GM06990 (cell line): ENCODE measurements at places on chromosomes 5 and 9.

GRCh38 chr5:77012601-77013000 is 17.6 kb upstream of the AGGF1 start:
- DNase-seq = no peak

- no peak for DNase-seq
Observed at GRCh38 chr9:89805571-89806292, 200.9 kb downstream of the GADD45G start.

GRCh38 chr9:123111427-123112014 is 78.1 kb downstream of the GPR21 start:
- DNase-seq = no peak

DNA sequence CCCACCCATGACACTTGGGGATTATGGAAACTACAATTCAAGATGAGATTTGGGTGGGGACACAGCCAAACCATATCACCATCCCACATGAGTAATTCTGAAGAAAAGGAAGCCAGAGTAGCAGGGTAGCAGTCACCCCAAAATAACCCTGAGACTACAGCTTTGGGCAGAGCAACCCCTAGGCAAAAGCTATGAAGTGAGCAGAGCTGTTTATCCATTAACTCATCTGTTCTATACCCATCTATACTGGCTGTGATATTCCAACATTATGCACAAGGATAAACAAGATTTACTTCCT is 12.3 kb upstream of the REEP5 start:
- no peak for DNase-seq

DNA sequence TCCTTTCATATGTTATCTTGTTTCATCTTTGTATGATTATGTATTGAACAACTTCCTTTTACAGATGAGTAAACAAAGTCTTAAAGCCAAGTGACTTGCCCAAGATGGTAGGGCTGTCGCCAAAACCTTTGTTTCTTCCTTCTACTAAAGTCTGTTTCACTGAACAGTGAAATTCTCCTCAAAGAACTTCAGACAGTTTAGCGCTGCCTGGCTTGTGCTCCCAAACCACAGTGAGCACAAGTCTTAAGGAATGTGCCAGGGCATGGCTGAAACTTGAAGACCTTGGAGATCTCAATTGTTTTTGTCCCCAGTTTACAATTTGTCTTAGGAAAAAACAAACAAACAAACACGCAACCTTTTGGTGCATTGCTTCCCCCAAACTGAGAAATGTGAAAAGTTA is 273.5 kb downstream of the CRB2 start:
- DNase-seq = no peak

- no peak for DNase-seq
Observed at GRCh38 chr9:27304521-27304920, 7.6 kb upstream of the EQTN start.

GRCh38 chr9:130343445-130343918 is 77.9 kb downstream of the HMCN2 start:
- DNase-seq = no peak

DNA sequence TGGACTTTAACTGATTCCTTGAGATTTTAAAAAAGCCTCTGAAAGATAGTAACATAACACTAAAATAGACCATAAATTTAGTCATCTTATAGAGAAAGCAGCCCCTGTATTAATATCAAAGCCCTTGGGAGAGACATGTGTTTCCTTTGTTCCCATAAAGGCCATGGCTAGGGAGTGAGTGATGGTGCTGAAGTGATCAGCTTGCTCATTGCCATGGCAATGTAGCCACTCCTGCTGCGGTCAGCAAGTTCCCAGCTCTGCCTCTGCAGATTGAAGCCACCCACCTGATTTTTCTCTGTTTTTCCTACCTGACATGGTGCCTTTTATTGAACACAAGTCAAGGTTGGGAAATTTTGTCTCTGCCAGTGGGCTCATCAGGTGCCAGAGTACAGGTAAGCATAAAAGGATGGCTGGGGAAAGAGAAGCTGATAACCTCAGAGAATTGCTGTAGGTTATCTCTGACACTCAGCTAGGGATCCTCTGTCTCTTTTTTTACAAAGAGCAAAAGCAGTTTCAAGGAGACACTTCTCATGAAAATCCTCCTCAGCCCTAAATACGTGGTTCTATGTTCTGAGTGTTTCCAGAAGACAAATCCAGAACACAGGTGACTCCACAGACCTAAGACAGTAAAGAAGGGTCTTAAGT is 296.3 kb upstream of the NMUR2 start:
- DNase-seq = no peak

DNA sequence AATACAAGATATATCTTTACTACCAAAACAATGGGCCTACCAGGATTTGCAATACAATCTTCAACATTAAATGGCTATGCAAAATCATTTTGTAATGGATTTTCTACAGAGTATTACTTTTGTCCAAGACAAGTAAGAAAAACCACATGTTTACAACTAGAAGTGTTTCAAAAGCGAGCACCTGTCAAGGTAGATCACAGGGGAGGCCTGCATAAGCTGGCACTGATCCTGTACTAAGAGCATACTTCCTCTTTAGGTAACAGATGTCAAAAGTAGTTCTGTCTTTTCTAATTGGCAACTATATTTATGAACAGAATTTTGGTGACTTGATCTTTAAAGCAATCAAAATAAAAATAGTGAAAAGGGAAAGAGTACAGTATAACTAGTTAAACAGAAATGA is 249.0 kb downstream of the MLLT3 start:
- DNase-seq = no peak

GRCh38 chr9:37966412-37967013 is 62.6 kb upstream of the SLC25A51 start:
- DNase-seq = no peak

- DNase-seq = no peak
Observed at GRCh38 chr5:125149527-125149926, 403.1 kb upstream of the ZNF608 start.

GRCh38 chr9:1179366-1179765 is 129.2 kb downstream of the DMRT2 start:
- no peak for DNase-seq

DNA sequence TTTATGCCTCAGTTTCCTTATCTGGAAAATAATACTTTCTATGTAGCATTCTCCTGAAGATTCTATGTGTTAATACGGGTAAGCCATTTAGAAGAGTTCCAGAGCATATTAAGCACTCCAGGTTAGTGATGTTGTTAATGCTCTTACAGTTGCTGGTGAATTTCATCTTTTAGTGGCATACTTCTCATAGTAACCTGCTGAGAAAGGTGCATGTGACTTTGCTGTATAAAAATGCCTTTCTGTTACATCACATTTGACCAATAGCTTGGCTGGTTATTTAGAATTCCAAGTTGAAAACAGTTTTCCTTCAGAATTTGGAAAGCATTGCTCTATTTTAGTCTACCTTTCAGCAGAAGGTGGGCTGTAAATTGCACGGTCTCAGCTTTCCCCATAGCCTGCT is 27.2 kb downstream of the GCNT1 start:
- no peak for DNase-seq

- no peak for DNase-seq
Observed at GRCh38 chr9:15430920-15431844, 8.5 kb downstream of the SNAPC3 start.

- no peak for DNase-seq
Observed at GRCh38 chr5:132000241-132000490, 11.3 kb downstream of the ACSL6 start.

DNA sequence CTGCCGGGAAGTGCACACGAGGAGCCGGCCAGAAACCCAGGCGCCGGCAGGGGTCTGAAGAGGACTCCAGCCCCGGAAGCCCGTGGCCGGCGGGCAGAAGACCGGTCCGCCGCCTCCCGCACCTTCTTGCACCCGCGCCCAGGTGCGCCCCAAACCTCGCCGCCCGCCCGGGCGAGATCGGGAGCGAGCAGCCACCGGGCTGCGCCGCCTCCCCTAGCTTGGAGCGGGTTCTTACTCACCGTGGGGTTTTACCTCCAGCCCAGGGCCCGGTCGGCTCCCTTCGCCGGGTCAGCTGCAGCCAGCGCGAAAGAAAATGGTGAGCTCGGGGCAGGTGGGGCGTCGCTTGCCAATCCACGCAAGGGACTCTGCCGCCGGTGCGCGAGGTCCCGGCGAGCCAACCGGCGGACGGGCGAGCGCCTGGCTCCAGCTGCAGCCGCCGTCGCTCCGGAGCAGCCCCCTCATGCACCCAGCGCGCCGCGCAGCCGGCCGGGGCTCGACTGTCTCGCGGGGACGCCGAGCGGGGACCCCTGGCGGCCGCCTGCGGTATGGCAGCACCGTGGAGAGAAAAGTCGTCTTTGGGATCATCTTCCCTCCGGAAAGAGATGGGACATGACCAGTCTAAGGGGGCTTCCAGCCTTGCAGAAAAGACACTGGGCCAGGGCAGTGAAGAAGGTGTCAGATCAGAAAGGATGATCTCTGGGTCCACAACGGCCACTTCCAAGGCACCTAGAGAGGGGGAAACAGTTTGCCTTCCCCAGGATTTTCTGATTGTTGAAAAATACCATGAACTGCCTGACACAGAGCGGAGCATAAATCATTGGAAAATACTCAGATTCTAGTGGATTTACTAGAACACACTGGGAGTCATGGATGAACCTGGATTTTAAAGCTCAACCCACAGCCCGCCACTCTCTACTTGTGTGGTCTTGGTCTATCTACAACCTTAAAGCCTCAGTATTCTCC is at the start of gene MOB3B:
MOB3B (minus strand) TSS at position 499 of the 963 bp plus-strand sequence. CDS start 74,264 bp downstream, outside the sequence.
- peak; percentile 83 for DNase-seq

- no peak for DNase-seq
Observed at GRCh38 chr5:138702166-138703077, 50.8 kb upstream of the CTNNA1 start.

DNA sequence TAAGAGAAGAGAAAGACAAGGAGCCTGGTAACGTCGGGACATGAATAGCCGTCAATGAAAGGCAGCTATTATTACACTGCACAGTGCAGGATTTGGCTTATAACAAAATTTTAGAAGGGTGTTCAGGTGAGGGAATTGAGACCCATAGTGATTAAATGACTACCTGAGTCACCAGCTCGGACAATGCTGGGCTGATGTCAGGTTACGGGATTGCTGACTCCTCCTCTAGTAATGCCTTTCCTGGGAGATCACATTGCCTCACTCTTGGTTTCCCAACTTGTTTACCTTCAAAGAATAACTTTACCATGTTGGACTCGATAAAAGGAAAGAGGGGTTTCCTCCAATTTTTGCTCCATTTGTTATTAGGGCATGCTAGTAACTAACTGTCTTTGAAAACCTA is 132.6 kb downstream of the GHR start:
- no peak for DNase-seq

DNA sequence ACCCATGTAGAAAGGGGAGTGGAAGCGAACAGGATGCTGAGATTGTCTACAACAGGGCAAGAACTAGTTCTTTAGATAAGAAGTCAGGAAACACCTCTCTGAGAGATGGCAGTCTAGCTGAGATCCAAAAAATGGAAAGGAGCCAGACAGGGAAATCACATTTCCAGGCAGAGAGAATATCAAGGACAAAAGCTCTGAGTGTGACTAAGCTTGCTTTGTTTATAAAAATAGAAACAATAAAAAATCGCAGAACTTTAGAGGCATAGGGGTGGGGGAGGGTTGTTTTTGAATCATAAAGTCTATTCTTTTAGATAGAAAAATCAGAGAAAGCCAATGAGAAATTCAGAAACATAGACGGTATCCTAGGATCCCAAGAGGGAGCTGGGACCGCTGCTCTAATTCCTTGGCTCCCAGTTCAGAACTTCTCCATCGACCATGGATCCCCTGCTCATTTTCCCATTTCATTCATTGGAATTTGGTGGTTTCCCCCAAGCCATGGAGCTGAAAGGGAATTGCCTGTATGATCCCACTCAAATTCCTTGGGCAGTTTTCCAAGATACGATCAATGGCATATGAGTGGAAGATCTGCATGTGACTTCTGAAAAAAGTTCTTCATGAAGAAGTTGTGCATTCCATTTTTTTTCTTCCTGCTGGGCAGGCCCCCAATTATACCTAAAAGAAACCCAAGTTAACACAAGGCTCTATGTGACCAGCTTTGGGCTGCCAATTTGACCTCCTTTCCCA is 182.0 kb downstream of the GRIA1 start:
- no peak for DNase-seq

GRCh38 chr5:134127988-134128647 is 13.6 kb downstream of the TCF7 start:
- no peak for DNase-seq

- no peak for DNase-seq
Observed at GRCh38 chr5:169744336-169744735, 107.3 kb downstream of the DOCK2 start.

DNA sequence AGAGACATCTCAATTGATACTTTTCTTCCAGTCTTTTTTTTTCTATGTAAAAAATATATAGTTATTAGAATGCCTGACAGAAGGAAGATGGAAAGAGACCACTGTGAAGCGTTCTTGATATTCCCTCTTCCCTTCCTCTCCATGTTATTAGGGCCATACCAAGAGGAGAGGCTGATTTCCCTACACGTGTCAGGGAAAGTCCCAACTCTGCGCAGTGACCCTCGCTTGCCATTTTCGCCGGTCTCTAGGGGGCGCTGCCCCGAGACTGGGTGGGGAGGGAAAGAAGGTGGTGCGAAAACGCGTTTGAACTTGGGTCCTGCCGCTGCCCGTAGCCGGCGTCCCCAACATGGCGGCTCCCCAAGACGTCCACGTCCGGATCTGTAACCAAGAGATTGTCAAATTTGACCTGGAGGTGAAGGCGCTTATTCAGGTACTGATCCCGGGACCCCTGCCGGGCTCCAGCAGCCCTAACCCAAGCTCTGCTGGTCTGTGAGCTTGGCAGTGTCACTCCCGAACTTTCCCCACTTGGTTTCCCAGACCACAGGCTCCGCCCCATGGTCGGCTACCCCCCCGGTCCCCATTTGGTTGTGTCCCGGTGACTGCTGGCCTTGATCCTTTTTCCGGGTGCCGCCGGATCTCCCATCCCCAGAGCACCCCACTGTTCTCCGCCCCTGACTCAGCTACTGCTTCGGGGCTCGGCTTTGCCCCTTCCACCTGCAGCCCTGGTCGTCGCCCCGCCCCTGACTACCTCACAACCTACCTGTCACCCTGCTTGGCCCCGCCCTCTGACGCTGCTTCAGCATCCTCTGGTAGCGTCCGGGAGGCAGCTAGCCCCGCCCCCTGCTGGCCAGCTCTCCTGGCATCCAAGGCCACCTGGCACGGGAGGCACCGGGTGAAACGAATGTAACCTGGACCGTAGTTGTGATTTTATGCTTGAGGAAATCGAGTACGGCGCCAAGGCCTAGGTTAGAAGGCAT is at the start of gene BNIP1:
BNIP1 (plus strand) TSS at position 332 of the 977 bp plus-strand sequence; CDS start at position 347, 15 bp downstream.
- peak; percentile 96 for DNase-seq

- no peak for DNase-seq
Observed at GRCh38 chr9:21764846-21765245, 37.6 kb upstream of the MTAP start.

GRCh38 chr5:147436596-147436995 is 73.3 kb downstream of the DPYSL3 start:
- no peak for DNase-seq

DNA sequence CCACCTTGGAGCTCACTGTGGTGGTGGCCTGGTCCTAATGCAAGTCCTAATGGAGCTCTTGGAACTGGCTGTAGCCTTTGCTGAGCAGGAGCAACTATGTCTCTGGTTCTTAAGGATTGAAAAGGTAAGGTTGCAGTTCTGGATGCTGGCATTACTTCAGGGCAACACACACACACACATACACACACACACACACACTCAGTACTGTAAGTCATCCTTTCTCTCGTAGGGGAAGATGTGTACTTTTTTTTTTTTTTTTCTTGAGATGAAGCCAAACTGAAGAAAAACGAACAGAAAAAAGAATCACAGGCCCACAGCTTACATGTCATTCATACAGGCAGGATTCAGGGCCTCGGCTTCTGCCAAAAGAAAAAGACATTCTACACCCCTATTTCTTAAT is 81.1 kb upstream of the RPS23 start:
- no peak for DNase-seq

- no peak for DNase-seq
Observed at GRCh38 chr5:132115375-132115774, 41.8 kb downstream of the CSF2 start.

- no peak for DNase-seq
Observed at GRCh38 chr9:120726484-120726883, 12.2 kb upstream of the MEGF9 start.

GRCh38 chr5:133843911-133844310 is 124.5 kb downstream of the C5orf15 start:
- DNase-seq = no peak
